Stimulated activated CD4-positive, alpha-beta T cell treated with anti-CD3 and anti-CD28 coated beads, Interleukin-15, amount 100 ng/mL, for 1 hour (primary cell): ENCODE measurements at places on chromosomes 5 and 9.

DNA sequence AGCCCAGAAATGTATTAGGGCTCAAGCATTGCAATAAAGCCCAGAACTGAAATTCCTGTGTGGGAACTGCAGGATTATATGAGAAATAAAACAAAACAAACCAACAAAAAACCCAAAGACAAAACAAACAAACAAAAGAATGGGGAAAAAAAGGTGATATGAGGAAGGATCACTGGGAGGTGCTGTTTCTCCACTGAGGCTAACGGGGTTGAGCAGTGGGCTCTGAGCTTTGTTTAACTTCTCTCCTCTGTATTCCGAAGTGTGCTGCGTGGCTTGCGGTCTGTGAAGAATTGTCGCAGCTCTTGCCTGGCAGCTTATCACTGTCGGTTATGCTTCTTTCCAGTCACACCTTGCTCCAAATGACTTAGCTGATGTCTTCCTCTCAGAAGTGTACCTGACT is 106.3 kb downstream of the TENT4A start:
- no peak for DNase-seq

DNA sequence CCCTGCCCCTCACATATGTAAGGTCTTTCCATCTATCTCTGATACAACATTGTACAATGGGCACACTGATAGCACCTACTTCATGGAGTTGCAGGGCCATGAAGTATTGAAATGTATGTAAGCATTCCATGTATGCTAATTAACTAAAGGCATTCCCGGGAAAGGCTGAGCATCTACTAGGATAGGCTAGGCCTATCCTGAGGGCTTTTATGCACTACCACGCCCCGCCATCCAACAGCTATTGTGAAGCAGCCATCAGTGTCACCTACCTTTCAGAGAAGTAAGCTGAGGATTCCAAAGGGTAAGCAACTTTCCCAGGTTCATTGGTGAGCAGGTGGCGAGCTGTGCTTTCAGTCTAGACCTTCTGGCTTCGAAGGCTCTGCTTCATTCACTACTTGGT is 47.6 kb downstream of the NSG2 start:
- no peak for DNase-seq

GRCh38 chr9:90343366-90343765 is 299.3 kb downstream of the DIRAS2 start:
- no peak for DNase-seq

GRCh38 chr5:170251462-170251861 is 18.7 kb downstream of the C5orf58 start:
- DNase-seq: no peak

DNA sequence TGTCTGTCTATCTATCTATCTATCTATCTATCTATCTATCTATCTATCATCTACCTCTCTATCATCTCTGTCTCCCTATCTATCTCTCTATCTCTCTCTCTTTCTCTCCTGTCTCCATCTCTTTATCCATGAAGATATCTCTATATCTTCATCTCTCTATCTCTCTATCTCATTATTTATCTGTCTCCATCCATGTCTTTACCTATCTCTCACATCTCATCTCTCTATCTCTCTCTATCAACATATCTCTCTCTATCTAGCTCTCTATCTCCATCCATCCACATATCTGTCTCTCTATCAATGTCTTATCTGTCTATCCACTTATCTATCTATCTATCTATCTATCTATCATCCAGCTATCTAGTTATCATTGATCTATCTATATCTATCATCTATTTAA is 292.1 kb upstream of the IRX2 start:
- DNase-seq: no peak

DNA sequence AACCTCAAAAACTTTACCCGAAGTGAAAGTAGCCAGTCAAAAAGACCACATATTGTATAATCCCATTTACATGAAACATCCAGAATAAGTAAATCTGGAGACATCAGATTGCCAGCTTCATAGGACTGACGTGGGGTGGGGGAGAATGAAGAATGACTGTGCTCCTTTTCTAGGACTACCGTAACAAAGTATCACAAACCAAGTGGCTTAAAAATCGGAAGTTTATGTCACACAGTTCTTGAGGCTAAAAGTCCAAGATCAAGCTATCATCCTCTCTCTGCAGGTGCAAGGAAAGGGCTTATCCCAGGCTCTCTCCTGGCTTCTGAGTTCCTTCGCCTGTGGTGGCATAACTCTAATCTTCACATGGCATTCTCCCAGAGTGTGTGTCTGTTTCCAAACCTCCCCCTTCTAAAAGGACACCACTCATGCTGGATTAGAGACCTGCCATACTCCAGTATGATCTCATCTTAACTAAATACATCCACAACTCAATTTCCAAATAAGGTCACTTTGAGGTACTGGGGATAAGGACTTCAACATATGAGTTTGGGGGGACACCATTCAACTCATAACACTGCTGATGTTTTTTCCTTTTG is 25.5 kb downstream of the ADAM19 start:
- DNase-seq: no peak

GRCh38 chr9:2771087-2771486 is 53.8 kb downstream of the KCNV2 start:
- no peak for DNase-seq

DNA sequence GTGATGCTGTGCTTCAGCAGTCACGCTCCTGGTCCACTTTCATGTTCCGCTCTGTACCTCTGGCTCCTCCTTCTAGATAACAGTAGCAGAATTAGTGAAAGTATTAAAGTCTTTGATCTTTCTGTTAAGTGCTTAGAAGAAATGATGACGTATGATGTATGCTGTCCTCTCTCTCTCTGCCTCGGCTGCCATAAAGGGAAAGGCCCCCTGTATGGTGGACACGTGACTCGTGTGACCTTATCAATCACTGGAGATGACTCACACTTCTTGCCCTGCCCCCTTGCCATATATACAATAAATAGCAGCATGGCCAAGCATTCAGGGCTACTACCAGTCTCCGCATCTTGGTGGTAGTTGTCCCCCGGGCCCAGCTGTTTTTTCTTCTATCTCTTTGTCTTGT is 100.3 kb downstream of the SYK start:
- no peak for DNase-seq

DNA sequence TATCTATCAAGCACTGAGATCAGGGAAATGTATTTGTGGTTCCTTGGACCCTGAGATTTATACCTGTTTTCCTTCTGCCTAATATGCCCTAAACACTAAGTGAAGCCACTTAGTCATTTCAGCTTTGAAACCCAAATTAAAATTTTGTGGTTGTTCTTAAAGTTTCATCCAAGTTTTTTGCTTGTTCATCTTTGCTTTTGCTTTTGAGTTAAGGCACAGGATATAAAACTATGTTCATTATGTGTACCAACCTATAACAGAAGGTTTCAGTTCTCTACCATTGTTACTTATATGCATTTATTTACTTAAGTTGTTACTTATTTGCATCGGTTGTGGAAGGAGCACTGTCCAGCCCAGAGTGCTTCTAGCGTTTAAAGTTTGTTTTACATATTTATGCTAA is 382.3 kb downstream of the PTPRD start:
- DNase-seq: no peak

GRCh38 chr5:129098488-129099183 is 4.1 kb downstream of the ISOC1 start:
- no peak for DNase-seq

- DNase-seq: no peak
Observed at GRCh38 chr5:115655994-115656393, 30.2 kb upstream of the TMED7 start.

DNA sequence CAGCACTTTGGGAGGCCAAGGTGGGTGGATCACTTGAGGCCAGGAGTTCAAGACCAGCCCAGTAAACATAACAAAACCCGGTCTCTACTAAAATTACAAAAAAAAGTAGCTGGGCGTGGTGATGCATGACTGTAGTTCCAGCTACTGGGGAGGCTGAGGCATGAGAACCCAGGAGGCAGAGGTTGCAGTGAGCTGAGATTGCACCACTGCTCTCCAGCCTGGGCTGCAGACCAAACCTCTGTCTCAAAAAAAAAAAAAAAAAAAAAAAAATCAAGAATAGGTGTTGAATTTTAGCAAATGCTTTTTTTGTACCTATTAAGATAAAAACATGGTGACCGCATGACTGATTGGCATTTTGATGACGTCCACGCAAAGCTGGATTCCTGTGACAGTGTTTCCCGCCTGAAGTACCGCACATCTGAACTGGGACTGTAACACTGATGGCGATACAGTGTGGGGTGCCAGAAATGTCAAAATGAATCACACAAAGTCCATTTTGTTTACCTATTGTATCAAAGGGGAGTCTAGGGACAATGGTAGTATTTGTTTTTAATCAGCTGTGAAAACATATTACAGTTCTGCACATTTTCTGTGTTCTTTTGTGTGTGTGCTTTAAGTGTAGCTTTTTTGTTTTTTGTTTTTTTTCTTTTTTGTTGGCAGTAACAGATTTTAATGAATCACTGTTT is 23.2 kb upstream of the TBC1D9B start:
- no peak for DNase-seq

- DNase-seq: no peak
Observed at GRCh38 chr9:19554529-19554928, 145.7 kb downstream of the ACER2 start.

DNA sequence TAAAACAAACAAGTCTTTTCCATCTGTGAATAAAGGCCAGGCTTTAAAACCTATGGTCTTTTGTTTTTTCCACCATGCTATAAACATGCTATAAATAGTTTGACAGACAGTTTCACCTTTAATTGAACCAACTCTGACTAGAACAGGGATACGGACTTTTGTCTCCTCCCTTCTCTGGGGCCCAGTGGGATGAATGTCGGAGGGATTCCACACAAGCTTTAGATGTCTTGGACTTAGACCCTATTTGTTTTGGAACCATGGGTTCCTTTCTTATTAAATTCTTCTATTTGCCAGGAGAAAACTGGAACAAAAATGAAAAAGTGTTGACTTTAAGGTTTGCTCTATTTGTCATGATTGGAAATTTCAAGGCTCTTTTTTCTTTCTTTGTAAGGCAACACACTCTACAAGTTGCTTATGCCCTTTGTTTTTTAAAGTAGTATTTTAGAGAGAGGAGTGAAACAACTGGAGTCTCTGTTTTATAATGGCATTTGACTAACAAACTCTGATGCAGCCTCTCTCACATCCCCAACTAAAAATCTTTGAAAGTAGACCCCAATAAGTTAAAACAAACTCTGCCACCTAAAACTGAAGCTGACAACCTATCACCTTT is 145.3 kb downstream of the MLLT3 start:
- DNase-seq: no peak

GRCh38 chr5:124895236-124895635 is 148.8 kb upstream of the ZNF608 start:
- no peak for DNase-seq

- no peak for DNase-seq
Observed at GRCh38 chr5:141493500-141494422, 4.9 kb downstream of the PCDHGC5 start.

DNA sequence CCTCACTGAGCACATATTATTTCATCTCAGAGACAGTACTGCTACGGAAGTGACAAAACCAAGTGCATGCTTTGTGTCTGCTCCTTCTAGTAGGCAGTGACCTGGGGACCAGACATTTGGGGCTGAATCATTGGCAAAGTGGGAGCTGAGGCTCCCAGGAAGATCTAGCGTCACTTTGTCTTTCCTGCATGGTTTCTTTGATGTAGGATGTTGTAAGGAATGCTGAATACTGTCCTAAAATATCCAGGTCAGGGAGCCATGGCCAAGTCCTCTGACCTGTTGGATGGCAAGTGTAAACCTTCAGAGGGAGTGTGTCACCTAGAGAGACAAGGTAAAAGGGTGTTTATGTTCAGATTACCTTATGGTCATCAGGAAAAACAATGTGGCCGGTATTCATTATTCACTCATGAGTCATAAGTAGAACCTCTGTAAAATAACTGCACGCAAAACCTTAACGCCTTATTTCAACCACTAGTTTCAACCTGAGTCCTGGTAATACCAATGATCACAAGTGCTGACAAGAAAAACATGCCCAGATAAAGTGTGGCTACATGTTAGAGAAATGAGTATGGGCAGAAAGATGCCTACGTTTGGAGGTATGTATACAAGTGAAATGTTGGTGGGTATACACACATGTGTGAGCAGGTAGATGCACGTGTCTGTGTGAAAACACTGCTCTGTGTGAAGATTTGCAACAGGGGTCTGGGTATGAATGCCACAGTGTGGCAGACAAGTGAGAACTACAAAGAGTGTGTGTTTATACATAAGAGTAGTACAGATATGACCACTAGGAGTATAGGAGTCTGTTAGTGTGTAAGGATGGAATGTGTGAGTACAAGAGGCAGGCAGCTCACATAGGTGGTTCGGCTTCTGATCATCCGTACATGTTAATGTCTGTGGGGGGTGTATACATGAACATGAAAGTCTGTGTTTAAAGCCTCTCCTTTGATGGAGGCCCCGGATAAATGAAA is 263.9 kb downstream of the SPOCK1 start:
- DNase-seq: no peak

DNA sequence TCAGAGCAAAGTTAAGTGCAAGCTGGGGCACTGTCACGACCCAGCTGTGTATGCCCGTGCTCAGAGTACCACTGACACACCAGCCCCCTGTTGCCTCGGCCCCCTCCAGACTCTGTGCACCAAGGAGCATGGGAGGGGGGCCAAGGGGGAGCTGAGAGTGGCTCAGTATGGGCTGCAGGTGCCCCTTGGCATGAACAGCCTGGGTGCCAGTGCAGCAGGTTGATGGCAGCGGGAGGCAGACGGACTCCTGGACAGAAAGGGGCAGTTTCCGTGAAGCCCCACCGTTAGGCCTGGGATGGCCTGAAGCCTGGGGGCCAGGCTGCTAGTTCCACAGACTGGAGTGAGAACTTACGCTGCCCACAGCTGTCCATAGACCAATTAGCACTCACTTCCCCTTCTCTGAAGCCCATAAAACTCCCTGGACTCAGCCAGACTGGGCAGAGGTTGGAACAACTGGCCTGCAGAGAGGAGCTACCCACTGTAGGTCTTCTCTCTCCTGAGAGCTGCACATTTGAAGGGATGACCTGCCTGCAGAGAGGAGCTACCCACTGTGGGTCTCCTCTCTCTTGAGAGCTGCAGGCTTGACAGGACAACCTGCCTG is 182.8 kb downstream of the DEPDC1B start:
- DNase-seq: no peak

GRCh38 chr5:158810615-158811014 is 289.1 kb downstream of the EBF1 start:
- no peak for DNase-seq

DNA sequence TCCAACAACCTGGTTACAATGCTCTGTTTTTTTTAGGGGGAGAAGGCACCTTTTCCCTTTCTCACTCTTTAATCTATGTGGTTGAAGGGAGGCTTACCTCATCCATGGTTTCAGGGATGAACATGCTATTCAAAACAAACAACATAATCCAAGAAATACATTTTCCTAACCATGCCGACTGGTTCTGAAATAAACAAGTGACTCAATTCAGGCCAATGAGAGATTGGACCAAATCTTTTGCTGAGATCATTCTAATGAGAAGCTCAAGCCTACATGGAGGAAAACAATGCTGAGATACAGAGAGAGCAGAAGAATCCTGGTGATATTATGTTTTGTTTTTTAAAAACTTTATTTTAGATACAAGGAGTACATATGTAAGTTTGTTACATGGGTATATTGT is 46.8 kb upstream of the ELL2 start:
- no peak for DNase-seq

- no peak for DNase-seq
Observed at GRCh38 chr5:179455320-179455719, 95.0 kb upstream of the RUFY1 start.
